ENCODE measurements at places on chromosomes 13 and 19. TPM values are rescaled to one million over a fixed set of nuclear protein-coding genes. Genes with fewer than 3 reads are reported as not detected.

The GIPR gene
- total RNA-seq, result 7.5 TPM

The PLA2G4C gene
- total RNA-seq, result 11.2 TPM

The SPRED3 gene
- total RNA-seq, result 0.62 TPM

The ZNF563 gene
- total RNA-seq, result 2.3 TPM

The TBXA2R gene
- 4.9 TPM for total RNA-seq

The PINLYP gene
- 5.8 TPM for total RNA-seq

The SELENOV gene
- not detected for total RNA-seq

The IRGC gene
- total RNA-seq, result not detected

The ZNF491 gene
- 2.3 TPM for total RNA-seq

The ZNF497 gene
- total RNA-seq, result 2.5 TPM

The CD320 gene
- 31.0 TPM for total RNA-seq

The NOP53 gene
- total RNA-seq, result 282 TPM

The ZNF285 gene
- 1.1 TPM for total RNA-seq

The NCAN gene
- not detected for total RNA-seq

The ATP8A2 gene
- total RNA-seq, result 1.7 TPM

The SULT2B1 gene
- total RNA-seq, result 14.4 TPM

The NKG7 gene
- 31.7 TPM for total RNA-seq

The DACH1 gene
- 8.1 TPM for total RNA-seq

The GRK1 gene
- total RNA-seq, result not detected

The CIC gene
- total RNA-seq, result 67.9 TPM

The SIGLEC12 gene
- 5.9 TPM for total RNA-seq

The C19orf85 gene
- total RNA-seq, result not detected

The FCAR gene
- total RNA-seq, result 6.7 TPM

The USHBP1 gene
- total RNA-seq, result 8.2 TPM

The LRRC8E gene
- 6.6 TPM for total RNA-seq

The PSG11 gene
- total RNA-seq, result not detected

The ZNF444 gene
- 38.7 TPM for total RNA-seq

The RNF6 gene
- 29.3 TPM for total RNA-seq

The MEIS3 gene
- 5.3 TPM for total RNA-seq

The NECTIN2 gene
- 75.1 TPM for total RNA-seq

The NKPD1 gene
- total RNA-seq, result not detected

The CXCL17 gene
- 159 TPM for total RNA-seq

The GYS1 gene
- total RNA-seq, result 24.8 TPM

The CEACAM8 gene
- 0.53 TPM for total RNA-seq

The RPL28 gene
- 1,501 TPM for total RNA-seq

The FGF21 gene
- total RNA-seq, result not detected

The ACER1 gene
- not detected for total RNA-seq

The ZNF221 gene
- 6.2 TPM for total RNA-seq

The BSPH1 gene
- total RNA-seq, result not detected

The ANGPTL4 gene
- 11.0 TPM for total RNA-seq

The UPK1A gene
- total RNA-seq, result not detected

The ASPDH gene
- total RNA-seq, result not detected

The SLC5A5 gene
- 0.18 TPM for total RNA-seq

The DKKL1 gene
- 0.92 TPM for total RNA-seq

The STOML3 gene
- 2.7 TPM for total RNA-seq

The NLRP4 gene
- not detected for total RNA-seq

The SPATA13 gene
- 44.2 TPM for total RNA-seq

The NXNL1 gene
- not detected for total RNA-seq

The SHISA7 gene
- total RNA-seq, result not detected

Data from lower lobe of right lung (tissue), 2 donors.